GM12891 (cell line): ENCODE measurements at places on chromosomes 5 and 9.
A peak's percentile ranks its signal among the peaks of the same experiment; 100 is the strongest.

- DNase-seq, result no peak
Observed at GRCh38 chr5:77139001-77139400, 51.9 kb upstream of the ZBED3 start.

GRCh38 chr9:130235558-130236435 is 29.8 kb upstream of the HMCN2 start:
- peak; percentile 66 for DNase-seq

DNA sequence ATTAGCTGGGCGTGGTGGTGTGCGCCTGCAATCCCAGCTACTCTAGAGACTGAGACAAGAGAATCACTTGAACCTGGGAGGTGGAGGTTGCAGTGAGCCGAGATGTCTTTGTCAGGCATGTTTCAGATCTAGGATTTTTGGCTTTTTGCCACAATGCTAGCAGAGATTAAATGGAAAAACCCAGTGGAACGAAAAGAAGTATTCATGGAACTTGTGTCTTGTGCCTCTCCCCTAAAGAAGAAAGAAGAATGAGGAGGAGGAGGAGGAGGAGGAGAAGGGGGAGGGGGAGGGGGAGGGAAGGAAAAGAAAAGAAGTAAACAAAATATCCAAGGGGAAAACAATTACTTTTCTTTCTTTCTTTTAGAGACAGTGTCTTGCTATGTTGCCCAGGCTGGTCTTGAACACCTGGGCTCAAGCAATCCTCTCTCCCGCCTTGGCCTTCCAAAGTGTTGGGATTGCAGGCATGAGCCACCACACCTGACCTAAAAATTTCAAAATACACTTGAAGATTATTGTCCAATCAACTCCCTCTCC is 106.0 kb downstream of the ARRDC3 start:
- DNase-seq, result no peak

GRCh38 chr5:134175921-134176510 is 734 bp downstream of the SKP1 start:
- no peak for DNase-seq

DNA sequence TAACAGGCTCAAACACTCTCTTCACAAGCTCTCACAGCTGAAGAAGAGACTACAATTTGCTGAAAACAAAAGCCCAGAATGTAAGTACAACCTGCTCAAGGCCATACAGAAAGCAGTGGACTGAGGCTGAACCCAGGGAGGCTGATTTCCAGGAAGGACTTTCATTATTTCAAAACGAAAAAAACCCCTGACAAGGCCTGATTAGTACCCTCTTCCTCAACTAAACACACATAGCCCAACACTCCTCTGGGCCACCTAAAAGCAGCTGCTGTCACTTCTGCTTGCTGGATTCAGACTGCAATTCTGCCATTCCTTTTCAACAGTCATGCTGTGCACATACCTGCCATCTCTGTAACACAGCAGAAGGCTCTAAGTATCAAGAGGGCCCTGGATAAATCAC is 18.2 kb downstream of the NRG2 start:
- DNase-seq, result no peak

GRCh38 chr9:106478312-106478711 is 384.7 kb upstream of the ZNF462 start:
- no peak for DNase-seq

GRCh38 chr5:142683881-142684505 is 1.9 kb downstream of the FGF1 start:
- no peak for DNase-seq

GRCh38 chr5:118314931-118315330 is 673.4 kb downstream of the DTWD2 start:
- DNase-seq, result no peak
